ENCODE measurements at places on chromosomes 7 and 10. TPM values are rescaled to one million over a fixed set of nuclear protein-coding genes. Genes with fewer than 3 reads are reported as not detected.

DNA sequence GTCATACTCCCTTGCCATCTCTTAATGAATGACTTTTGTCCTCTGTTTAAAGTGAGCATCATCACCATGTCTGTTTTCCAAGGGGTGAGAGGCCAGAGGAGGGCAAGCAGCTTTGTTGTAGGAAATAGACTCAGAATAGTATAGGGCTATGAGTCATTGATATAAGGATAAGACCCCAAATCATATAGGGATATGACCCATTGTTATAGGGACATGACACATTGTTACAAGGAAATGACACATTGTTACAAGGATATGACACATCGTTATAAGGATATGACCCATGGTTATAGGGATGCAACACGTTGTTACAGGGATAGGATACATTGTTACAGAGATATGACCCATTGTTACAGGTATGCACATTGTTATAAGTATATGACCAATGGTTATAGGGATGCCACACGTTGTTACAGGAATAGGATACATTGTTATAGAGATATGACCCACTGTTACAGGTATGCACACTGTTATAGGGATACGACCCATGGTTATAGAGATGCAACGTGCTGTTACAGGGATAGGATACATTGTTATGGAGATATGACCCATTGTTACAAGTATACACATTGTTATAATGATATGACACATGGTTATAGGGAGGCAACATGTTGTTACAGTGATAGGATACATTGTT lies 311.1 kb upstream of the ADARB2 start:
- no peak for DNase-seq

GRCh38 chr7:81231301-81231838 lies 312.5 kb upstream of the SEMA3C start:
- DNase-seq: peak; percentile 90

GRCh38 chr10:60139798-60140566 lies 233.6 kb upstream of the CCDC6 start:
- peak; percentile 60 for DNase-seq

DNA sequence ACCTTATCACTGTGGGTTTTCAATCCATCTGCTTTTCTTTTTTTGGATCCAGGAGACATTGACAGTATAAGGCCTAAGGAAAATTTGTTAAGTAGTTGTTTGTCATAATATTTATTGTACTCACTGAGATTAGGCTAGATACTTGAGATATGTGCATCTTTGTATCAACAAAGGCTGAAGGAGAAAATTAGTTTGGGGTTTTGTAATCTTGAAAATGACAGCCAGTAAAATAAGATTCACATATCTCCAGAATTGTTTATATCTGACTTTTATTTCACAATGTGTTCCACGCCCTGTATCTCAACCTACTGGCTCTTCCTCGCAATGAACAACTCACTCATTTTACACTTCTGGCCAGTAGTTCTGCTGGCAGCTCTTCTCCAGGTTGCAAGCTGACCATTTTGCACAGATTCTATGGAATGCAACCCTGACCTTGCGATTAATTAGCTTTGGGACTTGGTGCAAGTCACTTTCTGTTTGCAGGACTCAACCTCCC lies 132.7 kb downstream of the GATA3 start:
- DNase-seq: no peak

GRCh38 chr10:99431190-99431760 lies 851 bp upstream of the GOT1 start:
- DNase-seq: peak; percentile 85

- no peak for DNase-seq
Measured at GRCh38 chr7:71323726-71324125, 191.8 kb downstream of the GALNT17 start.

DNA sequence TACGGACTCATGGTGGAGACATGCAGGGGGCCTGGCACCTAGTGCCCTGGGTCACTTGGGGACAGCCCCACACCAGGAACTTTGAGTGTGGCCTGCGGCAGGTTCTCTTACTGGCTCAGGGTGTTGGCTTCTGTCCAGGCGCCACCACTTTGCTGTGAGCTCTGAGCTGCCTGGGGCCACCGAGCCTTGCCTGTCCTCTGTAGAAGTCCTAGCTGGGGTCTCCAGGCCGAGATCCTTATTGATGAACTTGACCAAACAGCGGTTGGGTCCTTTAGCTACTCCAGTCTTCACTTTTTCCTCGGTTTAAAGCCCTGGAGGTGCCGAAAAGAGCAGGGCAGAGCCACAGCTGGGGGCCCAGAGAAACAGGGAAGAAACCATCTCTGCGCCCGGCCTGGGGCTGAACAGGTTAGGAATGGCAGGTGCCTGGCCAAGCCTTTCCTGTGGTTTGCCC lies 41.3 kb downstream of the ZNF467 start:
- no peak for DNase-seq

GRCh38 chr7:155850766-155851678 lies 38.8 kb upstream of the SHH start:
- no peak for DNase-seq

DNA sequence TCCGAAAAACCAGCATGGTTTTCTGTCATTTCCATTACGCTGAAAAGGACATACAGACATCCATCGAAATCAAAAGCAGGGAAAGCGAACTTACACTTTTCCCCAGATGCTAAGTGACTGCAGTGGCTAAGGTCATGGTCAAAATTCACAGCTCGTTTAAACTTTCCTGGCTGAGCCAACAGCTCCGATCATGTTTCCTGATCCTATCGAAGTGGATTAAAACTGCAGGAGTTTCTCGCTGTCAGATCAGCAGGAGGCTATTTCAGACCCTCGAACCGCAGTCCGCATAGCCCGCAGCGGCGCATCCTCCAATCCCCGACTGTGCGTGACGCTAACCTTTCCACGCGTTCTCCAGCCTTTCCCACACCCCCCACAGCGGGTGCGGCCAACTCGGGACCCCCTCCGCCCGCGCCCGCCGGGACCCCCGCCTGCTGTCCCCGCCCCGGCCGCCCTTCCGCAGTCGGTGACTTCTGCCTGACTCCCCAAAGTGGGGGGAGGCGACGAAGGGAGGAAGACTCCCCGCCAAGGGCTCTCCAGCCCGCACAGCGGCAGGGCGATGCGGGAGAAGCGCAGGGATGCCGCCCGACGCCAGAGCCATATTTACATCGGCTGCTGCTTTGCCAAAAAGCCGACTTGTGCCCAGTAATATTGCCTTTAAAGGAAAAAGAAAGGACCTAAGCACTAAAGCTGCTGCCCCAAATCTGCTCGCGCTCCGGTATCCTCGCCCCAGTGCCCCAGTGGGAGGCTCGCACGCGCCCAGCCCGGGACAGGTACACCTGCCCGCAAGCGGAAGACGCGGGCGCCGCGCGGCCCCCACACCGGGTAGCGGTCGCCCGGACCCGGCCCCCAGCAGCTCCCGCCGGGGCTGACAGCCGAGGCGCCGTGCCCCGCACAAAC lies 1.2 kb downstream of the PIP4K2A start:
- peak; percentile 41 for DNase-seq

The FAM25G gene
- not detected for polyA plus RNA-seq

The PALD1 gene
- polyA plus RNA-seq: 14.0 TPM

The SLC26A5 gene
- 0.19 TPM for polyA plus RNA-seq

The DPY19L1 gene
- polyA plus RNA-seq: 14.7 TPM

The UPK3BL1 gene
- polyA plus RNA-seq: 25.9 TPM

The SPDYE1 gene
- 0.83 TPM for polyA plus RNA-seq

Measured in muscle of leg (tissue), 16 donors.